ENCODE measurements at places on chromosomes 3 and 15. TPM values are rescaled to one million over a fixed set of nuclear protein-coding genes. Genes with fewer than 3 reads are reported as not detected.

DNA sequence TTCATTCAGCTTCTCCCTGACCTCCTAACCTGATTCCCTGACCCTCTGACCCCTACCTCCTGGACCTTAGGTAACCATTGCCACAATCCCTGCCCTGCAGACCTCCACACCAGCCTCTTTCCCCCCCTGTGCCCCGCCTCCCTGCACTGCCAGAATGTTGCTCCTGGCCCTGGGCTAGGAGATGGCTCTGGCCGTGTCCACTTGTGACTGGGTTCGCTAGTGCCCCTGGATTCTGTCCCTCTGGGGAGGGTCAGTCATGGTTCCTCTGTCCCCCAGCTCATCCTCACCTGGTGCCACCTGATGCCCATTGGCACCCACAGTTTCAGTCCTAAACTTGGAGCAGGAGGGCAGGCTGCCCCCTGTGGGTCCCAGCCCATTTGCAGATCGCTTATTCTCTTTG lies 56.2 kb upstream of the PRR23E start:
- no peaks in the 10 kb centered on the region for H3K36me3 ChIP-seq
- H3K4me1 ChIP-seq = peaks cover 26% of the 10 kb centered on the region
- no peak overlapping the region for H3K4me3 ChIP-seq
- peak; percentile 15 for DNase-seq
- peaks cover 31% of the 10 kb centered on the region for H3K27me3 ChIP-seq

GRCh38 chr3:185992831-185993374 lies 55.1 kb upstream of the TRA2B start:
- H3K27me3 ChIP-seq = no peaks in the 10 kb centered on the region
- no peak overlapping the region for H3K4me3 ChIP-seq
- no peaks in the 10 kb centered on the region for H3K4me1 ChIP-seq
- DNase-seq = no peak
- no peaks in the 10 kb centered on the region for H3K36me3 ChIP-seq
- no peak overlapping the region for H3K27ac ChIP-seq

GRCh38 chr15:99706557-99707303 lies 26.5 kb downstream of the LYSMD4 start:
- peak overlapping the region; percentile 57 for H3K27ac ChIP-seq
- H3K4me1 ChIP-seq = peaks cover 48% of the 10 kb centered on the region
- H3K36me3 ChIP-seq = peaks cover 17% of the 10 kb centered on the region
- H3K27me3 ChIP-seq = no peaks in the 10 kb centered on the region
- H3K4me3 ChIP-seq = no peak overlapping the region
- no peak for DNase-seq

The ISL2 gene
- total RNA-seq = 0.76 TPM
